HFFc6 (cell line): ENCODE measurements at places on chromosomes 2 and 18. TPM values are rescaled to one million over a fixed set of nuclear protein-coding genes. Genes with fewer than 3 reads are reported as not detected.

DNA sequence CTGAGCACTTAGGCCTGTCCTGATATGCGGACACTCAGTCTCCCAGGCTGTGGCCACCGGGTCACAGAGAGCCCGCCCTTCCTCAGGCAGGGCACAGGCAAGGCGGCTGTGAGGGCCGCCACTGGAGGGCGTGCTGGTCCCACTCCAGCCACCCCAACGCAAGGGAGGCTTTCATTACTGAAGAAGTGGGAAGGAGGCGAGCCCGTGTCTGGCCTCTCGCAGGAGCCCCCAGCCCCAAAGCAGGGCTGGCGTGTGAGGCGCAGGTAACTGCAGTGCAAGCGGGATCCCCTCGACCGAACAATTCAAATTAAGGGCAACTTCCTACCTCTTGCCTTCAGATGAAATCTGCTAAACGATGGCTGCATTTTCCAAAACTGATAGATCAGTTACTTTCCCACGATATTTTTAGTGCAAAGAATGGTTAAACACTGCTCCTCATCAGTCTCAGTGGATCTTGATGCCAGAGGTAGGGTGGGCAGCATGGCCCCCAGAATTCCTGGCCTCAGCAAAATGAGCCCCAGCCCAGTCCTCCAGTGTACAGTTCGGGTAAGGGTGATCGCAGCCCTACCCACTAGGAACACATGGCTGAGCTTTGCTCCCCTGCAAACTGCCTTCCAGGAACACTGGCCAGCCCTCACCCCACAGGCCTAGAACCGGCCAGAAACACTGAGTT, 97.2 kb downstream of the SEPTIN10 start:
- peaks cover 6% of the 10 kb centered on the region; the same call in 1 of the 2 replicates for H3K27me3 ChIP-seq
- H3K4me3 ChIP-seq, result no peak overlapping the region
- peak; percentile 11 for DNase-seq
- peaks cover 10% of the 10 kb centered on the region for H3K4me1 ChIP-seq
- H3K36me3 ChIP-seq, result no peaks in the 10 kb centered on the region
- H3K27ac ChIP-seq, result no peak overlapping the region

DNA sequence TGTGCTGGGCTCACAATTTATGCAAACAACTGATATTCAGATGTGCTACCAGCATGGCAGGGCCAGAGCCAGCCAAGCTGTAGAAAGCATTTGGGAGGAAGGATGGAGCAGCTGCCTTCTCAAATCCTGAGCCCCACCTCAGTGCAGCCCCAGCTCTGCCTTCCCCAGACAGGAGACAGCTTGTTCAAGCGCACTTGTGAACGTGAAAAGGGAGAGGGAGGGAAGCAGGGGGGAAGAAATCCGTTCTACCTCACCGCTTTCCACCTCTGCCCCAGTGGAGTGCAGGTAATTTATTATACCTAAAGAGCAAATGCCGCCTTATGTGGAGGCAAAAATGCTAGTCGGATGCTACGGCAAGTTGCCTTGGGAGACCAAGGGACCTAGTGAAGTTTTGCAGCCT, 66.0 kb upstream of the SLC14A2 start:
- H3K27ac ChIP-seq, result no peak overlapping the region
- peaks cover 15% of the 10 kb centered on the region for H3K27me3 ChIP-seq
- no peaks in the 10 kb centered on the region for H3K36me3 ChIP-seq
- no peak overlapping the region for H3K4me3 ChIP-seq

DNA sequence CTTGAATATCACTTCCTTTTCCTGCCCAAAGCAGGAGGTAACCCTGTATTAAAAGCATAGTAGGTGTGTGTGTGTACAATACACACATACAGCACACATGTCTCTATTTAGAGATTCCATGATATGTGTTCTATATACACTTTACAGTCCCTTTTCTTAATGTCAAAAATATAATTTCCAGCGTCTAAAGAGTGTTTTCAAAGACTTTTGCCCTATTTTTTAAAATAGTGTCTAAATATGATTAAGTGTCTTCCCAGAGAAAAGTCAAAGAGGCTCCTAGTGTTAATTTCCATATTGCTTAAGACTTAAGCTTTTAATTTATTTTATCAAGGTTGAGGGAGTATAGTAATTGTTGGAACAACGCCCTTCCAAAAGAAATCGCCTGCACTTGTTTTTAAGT, 420.3 kb upstream of the POU3F3 start:
- no peaks in the 10 kb centered on the region for H3K27me3 ChIP-seq
- no peaks in the 10 kb centered on the region for H3K36me3 ChIP-seq
- H3K4me1 ChIP-seq, result no peaks in the 10 kb centered on the region
- no peak overlapping the region for H3K27ac ChIP-seq
- H3K4me3 ChIP-seq, result no peak overlapping the region

DNA sequence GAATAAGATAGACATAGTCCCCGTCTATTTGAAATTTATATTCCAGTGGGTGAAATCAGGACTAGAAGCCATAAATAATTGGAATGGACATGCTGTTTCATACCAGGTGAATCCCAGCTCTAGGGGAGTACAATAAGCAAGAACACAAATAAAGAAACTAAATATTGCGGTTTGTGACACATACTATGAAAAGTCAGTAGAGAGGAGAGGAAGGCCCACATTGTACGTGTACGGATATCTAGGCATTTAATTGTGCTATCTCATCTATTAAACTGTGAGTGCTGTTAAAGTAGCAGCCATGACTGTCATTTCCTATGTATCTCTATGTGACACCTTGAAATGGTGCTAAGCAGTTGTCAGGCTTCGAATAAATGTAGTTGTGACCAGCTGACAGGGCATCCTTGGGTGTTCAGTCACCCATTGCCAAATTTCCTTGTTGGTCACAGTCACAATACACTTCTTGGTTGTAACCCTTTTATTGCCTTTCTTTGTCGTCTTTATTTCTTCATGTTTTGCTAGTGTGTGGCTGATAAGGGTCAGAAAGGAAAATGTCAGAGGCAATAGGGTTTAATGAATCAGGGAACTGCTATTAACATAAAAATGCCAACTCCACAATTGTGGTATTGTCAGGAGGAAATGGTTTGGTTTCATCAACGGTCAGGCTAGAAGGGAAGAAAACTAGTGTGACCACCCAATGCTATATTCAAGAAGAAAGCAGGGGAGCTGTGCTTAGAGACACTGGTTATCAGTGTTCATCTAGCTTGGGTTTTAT, 31.5 kb downstream of the CPO start:
- H3K27me3 ChIP-seq, result peaks cover 4% of the 10 kb centered on the region
- H3K4me3 ChIP-seq, result no peak overlapping the region
- peaks cover 5% of the 10 kb centered on the region; the same call in 1 of the 2 replicates for H3K36me3 ChIP-seq
- DNase-seq, result no peak

DNA sequence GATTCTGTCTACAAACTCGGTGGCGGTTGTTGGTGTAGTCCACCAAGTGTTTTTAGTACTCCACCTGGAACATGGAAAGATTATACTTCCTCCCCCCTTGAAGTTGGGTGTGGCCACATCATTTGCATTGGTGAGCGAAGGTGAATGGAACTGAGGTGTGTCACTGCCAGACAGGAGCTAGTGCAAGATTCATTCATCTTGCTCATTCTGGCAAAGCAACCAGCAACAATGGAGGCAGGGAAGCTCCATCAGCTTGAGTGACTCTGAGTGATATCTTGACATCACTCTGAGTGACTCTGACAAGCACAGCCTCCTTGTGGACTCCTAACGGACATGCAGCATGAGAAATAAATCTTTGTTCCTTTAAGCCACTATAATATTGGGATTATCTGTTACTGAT, 54.7 kb upstream of the SLC1A4 start:
- no peak overlapping the region for H3K27ac ChIP-seq
- H3K4me3 ChIP-seq, result no peak overlapping the region
- no peaks in the 10 kb centered on the region for H3K4me1 ChIP-seq
- H3K27me3 ChIP-seq, result peaks cover 38% of the 10 kb centered on the region
- H3K36me3 ChIP-seq, result no peaks in the 10 kb centered on the region; the same call in 1 of the 2 replicates

GRCh38 chr2:201452058-201452921, 750 bp downstream of the STRADB start:
- peaks cover 18% of the 10 kb centered on the region for H3K36me3 ChIP-seq
- H3K27me3 ChIP-seq, result no peaks in the 10 kb centered on the region; the same call in 1 of the 2 replicates
- no peak for DNase-seq
- peaks cover 49% of the 10 kb centered on the region for H3K4me1 ChIP-seq
- peak overlapping the region; percentile 75 for H3K27ac ChIP-seq
- H3K4me3 ChIP-seq, result peak overlapping the region; percentile 92

DNA sequence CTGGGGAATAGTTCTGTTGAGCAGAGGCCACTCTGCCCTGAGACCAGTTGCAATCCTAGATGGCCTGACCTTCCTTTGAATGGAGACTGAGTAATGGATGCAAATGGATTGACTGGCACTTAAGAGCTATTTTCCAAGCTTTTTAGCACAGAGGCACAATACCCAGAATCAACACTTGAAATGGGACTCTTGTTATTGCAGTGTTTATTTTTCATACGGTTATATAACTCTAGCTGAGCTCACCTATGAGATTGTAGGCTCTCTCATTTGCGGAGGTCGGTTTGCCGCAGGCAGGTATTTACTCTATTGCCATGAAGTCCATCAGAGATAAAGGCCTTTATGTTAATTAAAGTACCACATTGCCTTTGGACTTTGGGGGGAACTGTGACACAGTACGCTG, 422.3 kb upstream of the CELF4 start:
- no peaks in the 10 kb centered on the region for H3K4me1 ChIP-seq
- H3K36me3 ChIP-seq, result no peaks in the 10 kb centered on the region
- H3K27ac ChIP-seq, result no peak overlapping the region
- no peak for DNase-seq
- peaks cover 2% of the 10 kb centered on the region; the same call in 1 of the 2 replicates for H3K27me3 ChIP-seq

DNA sequence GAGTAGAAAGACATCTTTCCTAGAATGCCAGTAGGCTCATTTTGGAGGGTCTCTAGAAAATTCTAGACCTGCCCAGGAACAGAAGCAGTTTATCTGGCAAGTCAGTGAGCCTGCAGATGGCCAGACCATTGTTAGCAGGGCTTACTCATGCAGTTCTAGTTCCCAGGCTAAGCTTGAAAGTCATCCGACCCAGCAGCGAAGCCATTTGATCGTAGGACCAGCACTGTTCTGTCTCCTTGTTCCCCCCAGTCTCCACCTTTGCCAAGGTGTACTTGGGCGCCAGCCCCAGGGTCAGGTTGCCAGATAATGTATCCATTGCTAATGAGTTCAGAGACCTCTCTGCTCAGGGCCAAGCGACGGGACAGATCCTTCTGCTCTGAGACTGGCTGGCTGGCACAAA, 70.1 kb downstream of the EPAS1 start:
- H3K27me3 ChIP-seq, result 0 out of 2 replicates have a peak, but pooled peaks cover 2% of the 10 kb centered on the region
- peaks cover 20% of the 10 kb centered on the region for H3K36me3 ChIP-seq
- DNase-seq, result no peak
- no peak overlapping the region for H3K27ac ChIP-seq
- peaks cover 42% of the 10 kb centered on the region for H3K4me1 ChIP-seq

DNA sequence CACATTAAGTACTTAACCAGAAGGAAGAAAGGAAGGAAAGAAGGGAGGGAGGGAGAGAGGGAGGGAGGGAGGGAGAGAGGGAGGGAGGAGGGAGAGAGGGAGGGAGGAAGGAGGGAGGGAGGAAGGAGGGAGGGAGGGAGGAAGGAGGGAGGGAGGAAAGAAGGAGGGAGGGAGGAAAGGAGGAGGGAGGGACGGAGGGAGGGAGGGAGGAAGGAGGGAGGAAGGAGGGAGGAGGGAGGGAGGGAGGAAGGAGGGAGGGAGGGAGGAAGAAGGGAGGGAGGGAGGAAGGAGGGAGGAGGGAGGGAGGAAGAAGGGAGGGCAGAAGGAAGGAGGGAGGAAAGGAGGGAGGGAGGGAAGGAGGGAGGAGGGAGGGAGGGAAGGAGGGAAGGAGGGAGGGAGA, 363.3 kb downstream of the MBD2 start:
- no peaks in the 10 kb centered on the region for H3K27me3 ChIP-seq
- no peaks in the 10 kb centered on the region for H3K4me1 ChIP-seq
- no peak overlapping the region for H3K27ac ChIP-seq
- no peak overlapping the region for H3K4me3 ChIP-seq
- H3K36me3 ChIP-seq, result no peaks in the 10 kb centered on the region

DNA sequence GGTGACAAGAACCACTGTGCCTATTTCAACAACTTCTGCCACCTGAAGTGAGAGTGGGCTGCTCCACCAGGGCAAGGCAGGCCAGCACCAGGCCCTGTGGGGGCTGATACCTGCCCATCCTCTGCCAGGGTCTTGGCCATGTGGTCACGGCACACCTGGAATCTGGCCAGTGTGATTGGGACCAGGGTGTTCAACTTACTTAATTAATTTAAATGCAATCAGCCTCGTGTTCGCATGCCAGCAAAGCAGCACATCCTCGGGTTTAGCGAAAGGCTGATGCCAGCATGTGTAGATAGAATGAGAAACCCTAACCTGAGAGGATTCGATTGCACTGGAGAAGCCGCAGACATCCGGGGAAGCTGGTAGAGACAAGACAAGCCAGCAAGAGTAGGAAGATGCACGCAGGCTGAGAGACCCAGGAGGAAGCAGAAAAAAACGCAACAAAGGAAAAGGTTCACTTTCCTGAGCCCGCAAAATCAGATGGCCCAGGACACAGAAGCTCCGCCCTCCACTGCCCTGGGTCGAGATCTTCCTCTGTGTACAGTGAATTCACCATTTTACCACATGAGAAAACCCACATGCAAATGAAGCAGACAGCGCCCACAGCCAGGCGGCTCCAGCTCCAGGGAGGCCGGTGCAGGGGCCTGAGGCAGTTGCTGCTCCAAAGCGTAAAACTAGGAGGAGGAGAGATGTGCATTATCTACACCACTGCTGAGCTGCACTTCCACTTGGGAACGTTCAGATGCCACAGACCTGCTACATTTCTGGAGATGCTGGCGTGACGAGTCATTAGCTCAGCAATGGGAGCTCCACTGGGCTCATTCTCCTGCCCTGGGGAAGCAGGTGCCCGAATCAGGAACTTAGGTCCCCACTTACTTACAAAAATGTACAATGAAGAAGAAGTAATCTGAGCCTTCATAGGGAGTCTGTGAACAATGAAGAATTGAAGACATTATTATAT, 92.1 kb downstream of the TMEM18 start:
- H3K4me3 ChIP-seq, result no peak overlapping the region
- no peaks in the 10 kb centered on the region for H3K4me1 ChIP-seq
- no peaks in the 10 kb centered on the region for H3K36me3 ChIP-seq
- no peak for DNase-seq

- H3K4me3 ChIP-seq, result peak overlapping the region; percentile 38; the same call in 1 of the 2 replicates
- no peaks in the 10 kb centered on the region for H3K36me3 ChIP-seq
- H3K27me3 ChIP-seq, result no peaks in the 10 kb centered on the region
Measured at GRCh38 chr18:3995476-3996102, 459.5 kb downstream of the DLGAP1 start.

- no peak overlapping the region for H3K4me3 ChIP-seq
- peak; percentile 31 for DNase-seq
- H3K4me1 ChIP-seq, result peaks cover 51% of the 10 kb centered on the region
- H3K27ac ChIP-seq, result no peak overlapping the region
- H3K36me3 ChIP-seq, result peaks cover 55% of the 10 kb centered on the region
- no peaks in the 10 kb centered on the region for H3K27me3 ChIP-seq
Measured at GRCh38 chr2:230762317-230762896, 49.8 kb downstream of the CAB39 start.

SULT1C2 gene
- total RNA-seq, result not detected in 3 replicates

AP1S3 gene
- 7.4 to 12.2 TPM (median 8.2 TPM) in 3 replicates for total RNA-seq

LDLRAD4 gene
- total RNA-seq, result not detected in 3 replicates

RFX8 gene
- total RNA-seq, result 2.9 to 5.1 TPM (median 3.4 TPM) in 3 replicates
